NCI-H1092 (cell line): ENCODE measurements at places on chromosomes 16 and 17.

DNA sequence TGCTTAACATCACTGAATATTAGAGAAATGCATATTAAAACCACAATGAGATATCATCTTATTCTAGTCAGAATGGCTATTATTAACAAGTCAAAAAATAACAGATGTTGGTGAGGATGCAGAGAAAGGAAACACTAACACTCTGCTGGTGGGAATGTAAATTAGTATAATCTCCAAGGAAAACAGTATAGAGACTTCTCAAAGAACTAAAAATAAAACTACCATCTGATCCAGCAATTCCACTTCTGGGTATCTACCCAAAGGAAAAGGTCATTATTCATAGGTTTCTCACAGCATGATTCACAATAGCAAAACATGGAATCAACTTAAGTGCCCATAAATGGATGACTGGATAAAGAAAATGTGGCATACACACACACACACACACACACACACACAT, 166.4 kb downstream of the CEP112 start:
- no peak for DNase-seq

- no peak for DNase-seq
Observed at GRCh38 chr17:69561462-69561861, 147.0 kb downstream of the MAP2K6 start.

GRCh38 chr16:31016018-31016417, 5.6 kb upstream of the STX1B start:
- no peak for DNase-seq

GRCh38 chr17:61009663-61010062, 332.0 kb downstream of the BCAS3 start:
- DNase-seq, result no peak

DNA sequence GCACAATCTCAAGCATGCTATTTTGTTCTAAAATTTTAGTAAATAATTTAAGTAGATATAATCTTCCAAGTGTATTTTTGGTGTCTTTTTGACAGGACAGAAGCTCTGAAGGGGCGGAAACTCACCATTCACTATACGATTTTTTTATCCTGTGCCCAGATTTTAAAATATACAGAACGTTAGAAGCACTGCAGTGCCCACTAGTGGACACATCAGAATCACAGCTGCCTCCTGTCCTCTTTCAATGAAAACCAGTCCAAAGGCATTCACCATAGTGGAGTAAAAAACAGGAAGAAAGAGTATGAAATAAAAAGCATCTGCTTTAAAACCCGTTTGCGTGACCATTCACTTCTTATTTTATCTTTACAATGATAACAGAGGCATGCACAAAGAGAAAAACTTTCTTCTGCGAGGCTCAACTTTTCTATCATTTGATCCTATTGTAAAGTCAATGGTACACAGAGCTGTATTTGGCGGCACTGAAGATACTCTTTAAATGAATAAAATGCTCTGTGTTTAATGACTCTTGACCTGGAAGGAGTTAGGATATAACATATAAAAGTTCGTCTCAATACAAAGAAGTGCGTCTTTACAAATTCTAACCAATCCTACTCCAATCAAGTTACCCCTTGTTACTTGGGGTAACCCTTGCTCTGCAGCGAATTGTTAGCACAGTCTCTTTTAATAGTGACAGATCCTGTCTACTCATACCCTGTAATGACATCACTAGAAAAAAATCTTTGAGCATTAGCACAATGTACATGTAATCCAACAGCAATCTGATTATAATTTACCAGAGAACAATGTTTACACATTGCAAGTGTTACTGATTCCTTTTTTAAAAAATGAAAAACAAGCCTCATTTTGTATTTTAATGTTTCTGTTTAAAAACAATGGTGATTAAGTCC, 339.8 kb upstream of the PSMD7 start:
- DNase-seq, result peak; percentile 37

- peak; percentile 69 for DNase-seq
Observed at GRCh38 chr16:88911136-88911945, 44.9 kb upstream of the PABPN1L start.

- peak; percentile 41 for DNase-seq
Observed at GRCh38 chr16:89505204-89506112, 2.7 kb upstream of the SPG7 start.
